ENCODE measurements at places on chromosomes 2 and 18.

- DNase-seq: no peak
Observed at GRCh38 chr2:152200565-152201465, 25.3 kb upstream of the STAM2 start.

- no peak for DNase-seq
Observed at GRCh38 chr2:28952836-28953211, 28.3 kb upstream of the TOGARAM2 start.

DNA sequence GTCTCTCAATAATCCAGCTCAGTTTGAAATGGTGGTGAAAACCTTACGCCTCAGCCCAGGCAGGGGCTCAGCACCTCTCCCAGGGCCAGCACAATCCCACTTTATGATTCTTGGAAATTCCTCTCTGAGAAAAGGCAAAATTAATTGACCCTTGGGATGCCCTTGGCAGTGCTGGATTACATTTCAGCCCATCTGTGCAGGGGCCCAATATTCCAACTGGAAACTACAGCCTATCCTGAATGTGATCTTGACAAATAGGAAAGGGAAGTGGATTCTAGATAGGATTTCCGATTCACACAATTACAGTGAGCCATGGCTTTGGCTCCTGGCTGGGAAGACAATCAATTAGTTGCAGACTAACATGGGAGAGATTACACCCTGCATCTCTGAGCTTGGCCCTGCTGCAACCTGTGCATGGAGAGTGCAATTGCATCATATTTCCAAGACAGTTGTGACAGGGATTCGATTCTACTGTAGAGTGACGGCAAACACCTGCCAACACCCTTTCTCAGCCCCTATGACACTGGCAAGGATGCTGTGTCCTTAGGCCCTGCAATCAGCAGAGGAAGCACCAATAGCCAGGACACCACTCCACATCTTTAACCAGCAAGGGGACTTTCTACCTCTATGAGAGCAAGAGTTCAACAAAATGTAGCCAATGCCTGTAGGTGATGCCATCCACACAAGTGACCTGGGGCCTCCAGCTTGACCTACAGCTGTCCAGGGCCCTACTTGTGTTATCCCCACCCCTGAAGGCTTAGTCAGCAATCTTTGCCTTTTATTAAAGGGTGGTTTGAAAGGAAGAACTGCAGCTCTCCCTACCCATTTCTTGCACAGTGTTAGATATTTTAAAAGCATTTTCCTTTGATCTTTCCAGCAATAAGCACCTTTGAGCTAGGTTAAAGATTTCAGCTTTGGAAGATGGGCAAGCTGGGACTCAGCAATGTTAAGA is 187.2 kb upstream of the HS6ST1 start:
- DNase-seq: no peak

DNA sequence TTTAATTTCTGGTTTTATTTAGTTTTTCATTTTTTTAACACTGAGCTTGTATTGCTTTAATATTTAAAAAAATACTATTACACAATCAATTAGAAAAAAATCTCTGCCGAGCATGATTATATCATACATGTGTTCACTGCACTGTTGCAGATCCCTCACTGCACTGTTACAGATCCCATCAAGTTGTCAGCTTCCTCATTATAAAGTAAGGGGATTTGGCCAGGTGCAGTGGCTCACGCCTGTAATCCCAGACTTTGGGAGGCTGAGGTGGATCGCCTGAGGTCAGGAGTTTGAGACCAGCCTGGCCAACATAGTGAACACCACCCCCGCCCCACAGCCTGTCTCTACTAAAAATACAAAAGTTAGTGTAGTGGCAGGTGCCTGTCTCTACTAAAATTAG is 33.0 kb upstream of the METTL21A start:
- no peak for DNase-seq

DNA sequence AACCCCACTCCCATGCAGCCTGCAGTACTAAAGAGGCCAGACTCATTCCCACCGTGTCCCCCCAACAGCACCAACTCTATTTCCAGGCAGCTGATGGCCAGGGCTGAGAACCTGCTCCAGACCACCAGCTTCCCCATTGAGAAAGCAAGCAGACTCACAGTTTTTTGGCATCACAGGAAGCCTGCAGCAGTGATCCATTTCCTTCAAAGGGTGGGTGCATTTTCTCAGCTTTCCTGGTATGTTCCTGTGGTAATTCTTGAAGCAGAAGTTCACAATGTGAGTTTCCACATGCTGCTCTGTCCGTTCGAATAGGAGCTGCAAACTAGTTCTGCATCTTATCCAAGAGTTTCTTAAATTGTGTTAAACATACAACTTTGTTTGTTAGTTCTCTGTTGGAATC is 1249.6 kb upstream of the FAM98A start:
- no peak for DNase-seq

DNA sequence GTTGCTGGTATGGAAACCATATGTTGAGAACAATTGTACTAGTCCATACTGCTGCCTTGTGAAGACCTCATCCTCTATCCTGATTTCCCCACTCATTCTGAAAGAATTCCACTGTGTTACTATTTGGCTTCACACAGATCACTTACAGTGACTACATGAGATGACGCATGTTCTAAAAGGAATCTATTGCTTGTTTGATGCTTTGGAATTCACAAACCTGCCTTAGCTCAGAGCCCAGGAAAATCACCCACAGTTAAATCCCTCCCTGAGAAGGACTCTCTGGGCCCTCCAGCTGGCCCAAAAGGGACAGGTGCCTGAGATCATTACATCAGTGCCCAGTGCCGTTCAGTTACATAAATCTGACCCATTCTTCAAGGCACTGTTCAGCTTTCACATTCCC is 45.3 kb downstream of the KLHL29 start:
- DNase-seq: no peak

DNA sequence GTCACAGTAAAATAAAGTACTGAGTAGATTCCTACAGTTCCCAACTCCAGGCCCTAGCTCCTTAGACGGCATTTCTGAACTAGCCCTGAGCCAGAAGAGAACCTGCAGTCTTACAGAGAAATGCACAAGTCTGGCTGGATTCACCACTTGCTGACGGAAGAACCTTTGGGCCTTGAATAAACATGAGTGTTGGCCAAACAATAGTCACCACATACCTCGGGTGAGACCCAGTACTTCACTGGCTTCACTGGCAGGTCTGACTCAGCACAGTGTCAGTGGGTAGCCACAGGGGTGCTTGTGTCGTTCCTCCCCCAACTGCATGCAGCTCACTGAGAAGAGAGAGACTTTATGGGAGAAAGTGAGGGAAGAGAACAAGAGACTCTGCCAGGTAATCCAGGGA is 88.9 kb downstream of the TMEM185B start:
- DNase-seq: no peak

DNA sequence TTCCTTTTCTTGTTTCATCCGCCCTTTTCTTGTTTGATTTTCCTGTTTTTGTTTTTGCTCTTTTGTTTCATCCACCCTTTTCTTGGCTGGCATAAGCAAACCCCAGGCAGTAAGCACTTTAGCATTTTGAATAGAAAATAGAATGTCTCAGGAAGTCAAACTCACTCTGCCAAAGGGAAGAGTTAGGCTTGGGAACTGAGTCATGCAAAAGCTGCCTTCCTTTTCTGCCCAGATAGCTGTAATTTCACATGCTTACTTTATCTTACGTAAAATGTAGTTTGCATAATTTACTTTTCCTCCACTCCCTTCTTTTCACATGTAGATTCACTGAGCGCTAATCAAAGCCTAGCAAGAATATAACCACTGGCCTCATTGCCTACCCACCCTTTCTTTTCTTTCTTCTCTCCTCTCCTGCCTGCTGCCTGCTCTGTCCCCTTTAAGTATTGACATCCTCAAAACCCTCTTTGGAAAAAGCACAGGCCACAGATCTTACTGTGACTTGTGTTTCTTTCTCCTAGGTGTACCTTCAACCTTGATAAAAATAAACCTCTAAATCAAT is 48.4 kb downstream of the CNGA3 start:
- DNase-seq: no peak

- DNase-seq: no peak
Observed at GRCh38 chr18:63603772-63604171, 16.6 kb downstream of the SERPINB13 start.

- no peak for DNase-seq
Observed at GRCh38 chr2:190717764-190718651, 69.1 kb downstream of the NAB1 start.

- DNase-seq: no peak
Observed at GRCh38 chr18:11159844-11160243, 10.5 kb upstream of the PIEZO2 start.

- DNase-seq: no peak
Observed at GRCh38 chr18:48875942-48876511, 74.7 kb downstream of the SMAD7 start.

DNA sequence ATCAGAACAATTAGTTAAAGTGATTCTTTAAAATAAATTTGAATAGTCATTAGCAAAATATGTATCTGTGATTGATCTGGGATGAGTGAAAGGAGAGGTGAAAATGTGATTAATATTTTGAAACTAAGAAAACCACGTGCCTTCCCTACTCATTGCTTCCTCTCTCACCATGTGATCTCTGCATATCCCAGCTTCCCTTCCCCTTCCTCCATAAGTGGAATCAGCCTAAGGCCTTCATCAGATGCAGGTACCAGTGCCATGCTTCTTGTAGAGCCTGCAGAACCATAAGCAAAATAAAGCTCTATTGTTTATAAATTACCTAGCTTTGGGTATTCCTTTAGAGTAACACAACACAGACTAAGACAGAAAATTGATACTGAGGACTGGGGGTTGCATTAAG is 11.2 kb upstream of the STAT1 start:
- DNase-seq: no peak

DNA sequence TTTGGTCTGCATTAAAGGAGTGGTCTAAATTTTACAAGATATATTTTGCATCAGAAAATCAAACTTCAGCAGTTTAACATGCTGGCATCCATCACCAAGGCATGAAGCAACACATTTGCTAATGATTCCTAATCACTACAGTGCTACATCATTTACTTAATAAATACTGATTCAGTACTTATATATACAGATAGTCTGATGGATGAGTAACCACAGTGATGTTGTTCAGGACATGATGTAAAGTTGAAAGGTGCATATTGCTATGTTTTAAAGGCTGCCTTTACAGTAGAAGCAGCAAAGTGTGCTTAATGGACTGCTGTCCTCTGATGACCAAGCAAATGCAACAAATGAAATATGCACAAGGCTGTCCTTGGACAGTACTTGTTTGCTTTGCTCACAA is 11.1 kb downstream of the SUPT7L start:
- DNase-seq: no peak

DNA sequence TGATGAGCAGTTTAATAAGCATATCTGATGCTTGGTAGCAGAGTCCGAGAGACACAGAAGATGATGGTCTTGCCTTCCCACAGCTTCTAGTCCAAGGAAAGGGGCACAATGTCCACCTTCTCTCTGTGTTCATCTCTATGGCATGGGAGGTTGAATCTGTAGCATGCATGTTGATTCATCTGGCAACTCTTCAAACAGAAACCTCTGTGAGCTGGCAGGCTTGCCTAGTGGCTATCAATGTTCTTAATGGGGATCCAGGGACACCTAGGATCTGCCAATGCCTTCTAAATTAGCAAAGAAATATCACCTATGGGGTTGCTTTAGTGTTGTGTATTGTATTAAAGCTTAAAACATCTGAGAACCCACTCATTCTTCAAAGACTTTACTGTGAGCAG is 170.8 kb downstream of the INO80D start:
- DNase-seq: no peak

GRCh38 chr2:88212251-88212790 is 42.2 kb downstream of the THNSL2 start:
- DNase-seq: no peak

DNA sequence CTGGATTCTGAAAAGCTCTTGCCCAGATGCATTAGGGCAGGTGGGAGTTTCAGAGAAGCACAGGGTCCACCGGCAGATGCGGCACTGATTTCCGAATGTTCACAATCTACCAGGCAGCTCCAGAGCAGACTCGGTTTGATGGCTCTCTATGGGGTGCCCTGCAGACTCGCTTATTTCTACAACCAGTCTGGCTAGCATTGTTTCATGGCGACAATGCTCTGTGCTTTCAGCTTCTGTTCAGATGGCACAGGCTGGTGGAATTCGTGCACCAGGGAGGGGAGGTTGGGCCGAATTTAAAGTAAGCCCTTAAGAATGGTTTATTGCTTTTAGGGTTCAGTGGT is 9.9 kb downstream of the MYT1L start:
- no peak for DNase-seq

DNA sequence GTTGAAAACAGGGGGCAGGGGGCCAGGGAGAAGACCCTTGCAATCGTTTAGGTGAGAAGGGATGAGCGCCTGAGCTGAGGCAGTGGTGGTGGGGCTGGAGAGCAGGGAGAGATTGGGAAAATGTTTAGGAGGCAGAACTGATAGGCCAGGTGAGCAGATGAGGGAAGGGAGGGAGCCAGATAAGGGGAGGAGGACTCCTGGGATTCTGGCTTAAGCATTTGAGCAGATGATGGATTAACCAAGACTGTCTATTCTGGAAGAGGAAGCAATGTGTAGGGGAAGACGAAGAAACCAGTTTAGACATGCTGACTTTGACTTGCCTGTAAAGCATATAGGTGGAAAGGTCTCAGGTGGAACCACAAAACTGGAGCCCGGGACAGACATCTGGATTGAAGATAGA is 49.9 kb upstream of the ASPRV1 start:
- no peak for DNase-seq

DNA sequence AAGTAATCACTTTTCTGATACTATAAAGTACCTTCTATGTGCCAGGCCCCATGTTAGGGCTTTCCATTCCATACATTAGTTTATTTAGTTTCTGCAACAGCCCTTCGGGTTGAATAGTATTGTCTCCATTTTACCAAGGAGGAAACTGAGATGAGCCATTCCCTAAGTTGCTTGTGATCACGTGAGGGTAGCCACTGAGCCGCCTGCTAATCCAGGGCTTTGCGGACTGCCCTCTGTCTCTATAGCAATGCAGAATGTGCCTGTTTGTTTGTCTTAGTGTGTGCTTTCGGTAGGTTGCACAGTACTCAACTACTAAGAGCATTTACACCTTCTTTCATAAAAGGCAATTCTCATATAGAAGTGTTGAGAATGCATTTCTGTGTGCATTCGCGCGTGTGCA is 5.0 kb downstream of the EMILIN2 start:
- DNase-seq: no peak

DNA sequence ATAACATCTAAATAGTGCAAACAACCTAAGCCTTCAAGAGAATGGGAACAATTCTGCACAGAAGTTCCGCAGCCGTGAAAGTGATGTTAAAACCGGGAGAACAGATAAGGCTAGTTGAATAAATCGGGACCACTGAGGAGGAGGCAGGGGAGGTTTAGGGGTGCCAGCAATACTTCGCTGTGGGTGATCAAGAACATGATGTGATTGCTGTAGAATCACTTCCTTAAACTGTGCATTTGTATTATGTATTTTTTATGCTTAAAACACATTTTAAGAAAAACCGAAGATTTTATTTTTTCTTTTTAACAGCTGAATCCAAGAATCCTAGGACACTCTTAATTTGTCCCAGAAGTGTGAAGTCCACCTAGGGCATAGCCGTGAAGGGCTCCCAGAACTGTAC is 33.6 kb downstream of the TTC32 start:
- no peak for DNase-seq

GRCh38 chr2:188664416-188664815 is 309.8 kb upstream of the COL3A1 start:
- DNase-seq: no peak

GRCh38 chr2:86042256-86043168 is 63.2 kb downstream of the POLR1A start:
- no peak for DNase-seq

All from NCI-H1930 (cell line).